ENCODE measurements at places on chromosomes 12 and 14.

DNA sequence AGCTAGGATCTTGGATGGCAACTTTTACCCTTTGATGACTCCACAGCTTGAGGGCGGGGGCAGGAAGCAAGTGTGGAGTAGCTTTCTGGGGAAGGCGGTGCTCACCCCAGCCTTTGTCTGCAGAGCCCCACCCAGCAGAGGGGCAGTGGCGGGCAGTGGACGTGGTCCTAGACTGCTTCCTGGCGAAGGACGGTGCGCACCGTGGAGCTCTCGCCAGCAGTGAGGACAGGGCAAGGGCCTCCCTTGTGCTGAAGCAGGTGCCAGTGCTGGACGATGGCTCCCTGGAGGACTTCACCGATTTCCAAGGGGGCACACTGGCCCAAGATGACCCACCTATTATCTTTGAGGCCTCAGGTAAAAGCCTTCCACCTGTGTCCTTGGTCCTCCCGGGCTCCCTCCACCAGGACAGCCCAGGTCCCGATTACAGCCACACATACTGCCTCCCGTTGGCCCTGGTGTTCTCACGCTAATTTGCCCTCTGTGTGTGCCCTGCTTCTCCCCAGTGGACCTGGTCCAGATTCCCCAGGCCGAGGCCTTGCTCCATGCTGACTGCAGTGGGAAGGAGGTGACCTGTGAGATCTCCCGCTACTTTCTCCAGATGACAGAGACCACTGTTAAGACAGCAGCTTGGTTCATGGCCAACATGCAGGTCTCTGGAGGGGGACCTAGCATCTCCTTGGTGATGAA lies 1.2 kb downstream of the TAPBPL start:
- no peak for DNase-seq

GRCh38 chr14:70755655-70756054 lies 53.7 kb downstream of the MAP3K9 start:
- DNase-seq: no peak

DNA sequence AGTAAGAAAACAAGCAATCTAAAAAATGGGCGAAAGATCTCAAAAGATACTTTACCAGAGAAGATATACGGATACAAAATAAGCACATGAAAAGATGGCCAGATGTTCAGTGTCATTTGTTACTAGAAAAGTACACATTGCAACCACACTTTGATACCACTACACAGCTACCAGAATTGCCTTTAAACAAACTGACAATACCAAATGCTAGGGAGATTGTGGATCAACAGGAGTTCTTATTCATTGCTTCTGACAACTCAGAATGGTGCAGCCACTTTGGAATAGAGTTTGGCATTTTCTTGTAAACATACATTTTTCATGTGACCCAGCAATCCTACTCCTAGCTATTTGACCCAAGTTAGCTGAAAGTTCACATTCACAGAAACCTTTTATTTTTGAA lies 136.3 kb downstream of the FUT8 start:
- no peak for DNase-seq

- DNase-seq: no peak
Measured at GRCh38 chr14:91998667-91999570, 40.9 kb downstream of the TRIP11 start.

GRCh38 chr12:53352331-53353256 lies 16.4 kb upstream of the SP7 start:
- DNase-seq: peak; percentile 82

GRCh38 chr14:75709207-75709812 lies 48.3 kb downstream of the TTLL5 start:
- DNase-seq: peak; percentile 48

DNA sequence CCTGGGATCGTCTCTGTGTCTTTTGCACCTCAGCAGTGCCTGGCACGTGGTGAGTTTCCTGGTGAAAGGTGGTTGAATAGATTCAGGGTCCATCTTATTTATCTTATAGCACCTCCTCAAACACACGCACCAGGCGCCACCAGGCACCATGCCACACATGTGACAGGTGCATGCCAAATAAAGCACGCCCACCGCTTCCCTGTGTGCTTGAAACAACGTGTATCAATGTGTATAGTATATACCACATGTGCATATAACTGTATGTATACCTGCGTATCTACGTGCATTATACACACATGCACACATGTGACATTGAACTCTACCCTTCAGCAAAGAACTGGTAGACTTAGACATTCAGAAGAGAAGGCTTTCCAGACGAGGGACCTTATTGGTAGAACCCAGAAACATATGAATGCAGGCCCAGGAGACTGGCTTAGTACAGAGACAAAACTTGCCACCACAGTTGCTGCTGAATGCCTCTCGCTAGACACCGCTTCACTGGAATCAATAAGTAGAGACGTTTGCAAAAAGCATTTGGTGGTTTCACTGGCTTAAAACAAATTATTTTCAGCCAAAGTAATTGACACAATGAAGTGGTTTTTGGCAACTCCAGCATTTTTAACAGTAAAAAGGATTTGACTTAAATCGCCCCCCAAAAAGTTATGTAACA lies 10.0 kb downstream of the EML1 start:
- no peak for DNase-seq

DNA sequence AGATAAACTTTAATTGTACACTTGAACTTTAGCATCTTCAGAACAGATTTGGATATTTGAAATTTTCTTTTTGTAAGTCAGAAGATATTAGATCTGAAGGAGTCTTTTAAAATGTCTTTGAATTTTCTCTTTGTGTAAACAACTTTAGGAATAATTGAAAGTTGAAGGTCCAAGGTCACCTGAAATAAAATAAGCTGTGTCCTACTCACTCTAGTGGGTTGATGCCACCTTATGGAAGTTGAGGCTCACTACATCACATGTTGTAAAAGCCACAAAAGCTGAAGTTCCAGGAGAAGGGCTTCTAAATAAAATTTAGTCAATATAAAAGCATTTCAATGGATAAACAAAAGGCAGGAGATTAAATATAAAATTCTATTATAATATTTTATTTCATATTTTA lies 122.0 kb upstream of the ATXN7L3B start:
- DNase-seq: no peak
